ENCODE measurements at places on chromosomes 16 and 17. TPM values are rescaled to one million over a fixed set of nuclear protein-coding genes. Genes with fewer than 3 reads are reported as not detected.

DNA sequence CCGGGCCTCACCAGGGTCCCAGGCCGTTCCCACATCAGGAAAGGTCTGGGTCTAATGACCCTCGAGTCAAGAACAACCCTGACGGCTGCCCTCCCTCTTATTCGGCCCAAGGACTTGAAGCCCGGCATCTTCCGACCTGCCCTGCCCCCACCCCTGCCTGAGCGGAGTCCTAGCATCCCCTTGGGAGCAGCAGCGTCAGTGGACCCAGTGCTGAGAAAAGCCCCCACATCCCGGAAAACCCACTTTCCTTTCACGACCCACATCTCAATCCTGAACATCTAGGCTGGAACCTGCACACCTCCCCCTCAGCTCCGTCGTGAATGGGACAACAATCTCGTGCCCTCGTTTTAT is 769 bp downstream of the TMEM88 start:
- DNase-seq, result no peak

The WIPF2 gene
- total RNA-seq, result 11.8 TPM

DNA sequence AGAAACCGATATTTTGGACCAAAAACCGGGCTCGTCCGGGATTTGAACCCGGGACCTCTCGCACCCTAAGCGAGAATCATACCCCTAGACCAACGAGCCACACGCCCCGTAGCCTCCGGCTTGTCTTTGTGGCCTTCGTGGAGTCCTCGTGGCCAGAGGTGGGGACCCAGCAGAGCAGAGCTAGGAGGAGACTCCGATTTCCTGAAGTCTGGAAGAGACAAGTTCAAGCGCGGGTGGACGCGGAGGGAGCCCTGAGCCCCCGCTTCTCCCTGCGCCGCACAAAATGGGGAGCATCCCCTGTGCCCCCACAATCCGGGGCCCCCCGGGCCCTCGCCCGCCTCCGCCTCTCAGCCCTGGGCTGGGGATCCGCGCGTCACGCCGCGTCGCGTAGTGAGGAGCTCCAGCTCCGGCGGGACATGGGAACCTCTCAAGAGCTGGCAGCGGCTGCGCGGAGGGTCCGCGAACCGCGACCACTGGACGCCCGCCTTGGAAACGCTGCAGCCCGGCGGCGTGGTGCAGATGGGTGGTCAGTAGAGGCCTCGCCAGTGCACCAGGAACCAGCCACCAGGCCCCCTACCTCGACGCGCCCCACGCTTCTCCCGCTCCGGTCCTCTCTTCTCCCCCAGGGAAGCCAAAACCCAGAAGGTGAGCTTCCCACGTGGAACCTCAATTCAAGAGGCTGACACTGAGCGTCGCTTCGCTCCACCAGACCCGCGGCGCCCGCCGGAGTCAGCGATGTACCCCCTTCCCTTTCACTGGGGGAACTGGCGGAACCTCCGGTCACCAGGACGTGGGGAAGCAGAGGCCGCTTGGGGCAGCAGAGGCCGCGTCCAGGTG is 5.2 kb upstream of the OR1F1 start:
- peak; percentile 70 for DNase-seq

The PYDC1 gene
- not detected for total RNA-seq

GRCh38 chr16:73432850-73433730 is 385.2 kb upstream of the ZFHX3 start:
- DNase-seq, result no peak

DNA sequence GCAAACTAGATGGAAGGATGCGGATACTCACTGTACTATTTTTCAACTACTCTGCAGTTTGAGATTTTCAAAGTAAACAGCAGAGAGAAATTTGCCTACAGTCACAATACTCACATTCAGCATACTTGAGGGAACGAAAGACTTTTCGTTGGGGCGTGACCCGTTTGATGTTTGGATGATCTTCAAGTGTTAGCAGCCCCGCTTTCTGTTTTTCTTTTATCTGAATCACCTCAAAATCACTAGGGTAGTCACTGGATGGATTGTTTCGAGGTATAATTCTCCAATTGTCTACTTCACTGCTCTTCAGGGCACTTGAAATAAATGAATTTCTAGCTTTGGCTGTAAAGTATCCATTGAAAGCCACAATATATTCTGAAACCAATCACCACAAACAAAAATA is 17.8 kb downstream of the MBTPS1 start:
- DNase-seq, result no peak

DNA sequence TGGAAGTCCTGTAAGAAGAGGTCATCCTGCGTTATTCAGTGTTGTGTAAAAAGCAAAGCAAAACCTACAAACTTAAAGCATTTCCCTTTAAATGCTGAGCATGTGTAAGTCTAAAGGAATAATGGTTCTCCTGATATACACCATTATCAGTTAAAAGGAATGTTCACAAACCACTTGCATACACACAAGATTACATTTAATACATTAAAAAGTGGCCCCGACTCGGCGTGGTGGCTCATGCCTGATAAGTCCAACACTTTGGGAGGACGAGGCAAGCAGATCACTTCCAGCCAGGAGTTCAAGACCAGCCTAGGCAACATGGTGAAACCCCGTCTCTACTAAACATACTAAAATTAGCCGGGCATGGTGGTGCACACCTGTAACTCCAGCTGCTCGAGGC is 30.5 kb downstream of the CPPED1 start:
- DNase-seq, result no peak

DNA sequence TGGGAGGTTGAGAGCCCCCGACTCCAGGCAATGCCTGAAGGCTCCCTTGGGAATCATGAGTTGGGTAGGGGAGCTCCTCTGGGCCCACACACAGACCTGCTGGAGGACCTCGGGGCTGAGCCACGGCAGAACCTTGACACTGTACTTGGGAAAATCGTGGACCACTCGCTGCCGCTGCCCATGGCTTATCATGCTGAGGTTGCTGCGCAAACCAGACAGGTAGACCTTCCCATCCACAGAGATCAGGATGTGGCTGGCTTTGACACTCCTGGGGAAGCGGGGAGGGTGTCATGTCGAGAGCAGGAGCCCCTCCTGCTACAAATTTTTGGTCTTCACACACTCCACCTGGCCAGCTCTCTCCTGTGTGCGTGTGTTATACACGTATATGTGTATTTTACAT is 7.2 kb upstream of the LIMD2 start:
- DNase-seq, result no peak

DNA sequence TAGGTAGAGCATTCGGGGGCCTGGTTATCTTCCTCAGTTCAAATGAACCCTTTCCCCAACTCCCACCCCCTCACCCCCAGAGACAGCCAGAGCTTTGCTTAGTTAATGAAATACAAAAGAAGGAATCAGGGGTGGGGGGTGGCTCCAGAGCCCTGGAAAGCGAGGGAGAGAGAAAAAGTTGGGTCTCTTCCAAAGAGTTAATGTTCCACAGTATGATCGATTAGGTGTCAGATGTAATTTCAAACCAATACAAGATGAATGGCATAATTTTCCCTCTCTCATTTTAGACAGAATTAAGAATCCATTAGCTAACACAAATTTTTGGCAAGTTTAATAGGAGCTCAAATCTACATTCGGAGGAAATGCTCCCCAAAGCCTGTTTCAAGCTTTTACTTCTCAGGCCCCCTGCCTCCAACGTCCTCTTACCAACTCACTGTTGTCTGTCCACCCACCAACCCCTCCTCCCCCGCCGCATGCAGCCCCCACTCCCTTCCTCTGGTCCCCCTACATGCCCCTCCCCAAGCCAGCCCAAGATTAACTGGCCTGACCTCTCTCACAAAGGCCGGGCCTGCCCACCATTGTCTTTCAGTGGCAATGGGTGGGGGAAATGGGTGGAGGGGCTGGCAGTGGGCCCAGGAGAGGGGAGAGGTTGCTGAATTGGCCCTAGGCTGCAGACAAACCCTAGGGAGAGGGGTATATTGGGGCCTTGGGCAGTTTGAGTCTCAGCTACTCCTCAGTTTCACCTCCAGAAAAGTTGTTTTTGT is 28.2 kb downstream of the NEUROD2 start:
- no peak for DNase-seq

The C1QTNF1 gene
- 0.36 TPM for total RNA-seq

DNA sequence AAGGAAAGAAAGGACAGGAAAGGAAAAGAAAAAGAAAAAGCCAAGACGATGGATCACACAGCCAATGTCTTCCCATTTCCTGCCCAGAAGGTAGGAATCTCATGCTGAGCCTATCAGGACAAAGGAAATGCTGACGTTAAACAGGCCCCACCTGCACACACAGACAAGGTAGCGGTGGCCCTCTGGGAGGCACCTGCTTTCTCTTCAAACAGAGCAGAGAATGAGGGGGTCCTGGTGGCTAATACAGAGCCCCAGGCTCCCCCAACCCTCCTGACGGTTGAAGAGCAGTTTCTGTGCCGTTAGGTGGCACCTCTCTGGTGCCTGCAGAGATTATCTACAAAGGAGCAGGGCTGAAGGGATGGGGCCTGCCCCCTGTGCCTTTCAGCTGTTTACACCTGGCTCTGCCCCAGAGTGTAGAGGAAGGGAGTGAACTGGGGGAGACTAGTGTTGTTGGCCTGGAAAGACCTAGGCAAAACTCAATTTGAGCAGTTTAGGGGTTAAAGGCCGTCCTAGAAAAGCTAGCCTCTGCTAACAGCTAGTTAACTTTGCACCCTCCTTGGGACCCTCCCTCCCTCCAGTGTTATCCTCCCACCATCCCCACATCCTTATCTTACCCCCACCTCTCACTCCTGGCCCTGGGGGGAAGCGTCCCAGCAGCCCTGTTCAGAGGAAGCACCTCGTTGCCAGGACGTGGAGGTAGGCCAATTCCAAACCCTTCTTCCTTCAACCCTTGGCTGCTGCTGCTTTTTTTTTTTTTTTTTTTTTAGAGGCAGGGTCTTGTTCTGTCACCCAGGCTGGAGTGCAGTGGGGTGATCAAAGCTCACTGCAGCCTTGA is 56.3 kb downstream of the ARHGAP27 start:
- no peak for DNase-seq

Data from HepG2 (cell line).